ENCODE measurements at places on chromosomes 3 and 15. TPM values are rescaled to one million over a fixed set of nuclear protein-coding genes. Genes with fewer than 3 reads are reported as not detected.

- no peak for DNase-seq
Measured at GRCh38 chr3:31028766-31029165, 134.3 kb upstream of the GADL1 start.

DNA sequence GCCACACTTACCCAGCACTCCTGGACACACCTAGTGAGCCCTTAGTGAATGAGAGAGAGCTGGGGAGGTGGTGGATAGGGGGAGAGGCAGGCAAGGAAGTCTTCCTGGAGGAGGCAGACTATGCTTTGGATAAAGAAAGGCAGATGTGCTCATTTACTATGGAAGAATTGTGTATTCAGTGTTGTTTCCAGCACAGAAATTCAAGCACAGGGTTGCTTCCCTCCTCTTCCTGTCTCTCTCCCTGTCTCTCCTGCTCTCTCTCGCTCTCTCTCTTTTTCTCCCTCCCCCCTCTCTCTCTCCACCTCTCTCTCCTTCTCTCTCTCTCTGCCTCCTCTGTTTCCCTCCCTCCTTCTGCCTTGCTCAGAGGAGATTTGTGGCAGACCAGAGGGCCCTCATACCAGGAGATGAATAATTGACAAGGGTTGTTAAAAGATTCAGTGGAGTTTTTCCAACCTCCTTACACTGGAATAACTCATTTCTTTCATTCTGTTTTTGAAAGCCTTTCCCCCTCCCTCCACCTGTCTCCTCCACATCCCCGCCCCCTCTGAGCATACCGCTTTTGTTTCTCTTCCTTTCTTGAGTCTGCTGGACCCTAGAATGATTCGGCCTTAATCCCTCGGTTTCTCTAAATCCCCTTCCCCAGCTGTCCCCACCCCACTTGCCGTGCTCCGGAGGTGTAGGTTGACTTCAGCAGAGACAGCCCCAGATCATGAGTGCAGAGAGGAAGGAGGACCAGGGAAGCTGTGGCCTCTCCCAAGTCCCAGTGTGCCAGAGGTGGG, 65.6 kb downstream of the CCDC33 start:
- no peak for DNase-seq

DNA sequence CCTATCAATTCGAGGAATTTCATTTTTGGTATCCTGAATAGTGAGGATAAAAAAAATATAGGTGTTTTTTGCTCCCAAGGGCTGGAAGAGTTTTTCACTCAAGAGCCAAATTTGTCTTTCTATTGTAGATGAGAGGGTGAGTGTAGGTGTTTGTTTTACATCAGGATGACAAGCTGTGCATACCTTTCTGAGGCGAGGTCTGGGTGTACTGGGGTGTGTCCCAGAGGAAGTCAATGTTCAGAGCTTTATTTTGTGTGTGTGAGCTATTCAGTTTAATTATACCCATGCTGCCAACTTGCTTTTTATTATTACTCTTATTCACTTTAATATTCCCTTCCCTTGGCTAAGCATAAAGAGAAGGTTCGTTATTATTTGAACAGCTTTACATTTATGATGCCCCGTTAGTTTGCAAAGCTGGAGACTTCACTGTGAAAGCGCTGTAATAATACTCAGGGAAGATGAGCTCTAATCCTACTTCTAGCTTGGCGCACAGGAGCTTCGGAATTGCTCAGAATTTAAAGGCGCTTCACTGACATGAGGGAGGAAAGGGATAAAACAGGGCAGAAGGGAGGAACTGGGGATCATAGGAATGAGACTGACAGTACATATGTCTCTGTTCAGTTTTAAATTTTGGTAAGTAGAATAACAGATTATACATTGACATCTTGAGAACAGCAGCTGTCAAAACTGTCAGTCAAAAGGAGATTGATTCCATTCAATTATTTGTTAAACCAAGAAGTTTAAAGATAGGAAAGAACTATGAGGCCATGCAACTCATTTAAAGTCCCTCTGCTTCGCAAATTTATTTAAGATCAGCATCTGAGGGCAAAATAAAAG, 117.7 kb upstream of the TP63 start:
- no peak for DNase-seq

Gene TM6SF1
- polyA plus RNA-seq = 3.4 TPM

DNA sequence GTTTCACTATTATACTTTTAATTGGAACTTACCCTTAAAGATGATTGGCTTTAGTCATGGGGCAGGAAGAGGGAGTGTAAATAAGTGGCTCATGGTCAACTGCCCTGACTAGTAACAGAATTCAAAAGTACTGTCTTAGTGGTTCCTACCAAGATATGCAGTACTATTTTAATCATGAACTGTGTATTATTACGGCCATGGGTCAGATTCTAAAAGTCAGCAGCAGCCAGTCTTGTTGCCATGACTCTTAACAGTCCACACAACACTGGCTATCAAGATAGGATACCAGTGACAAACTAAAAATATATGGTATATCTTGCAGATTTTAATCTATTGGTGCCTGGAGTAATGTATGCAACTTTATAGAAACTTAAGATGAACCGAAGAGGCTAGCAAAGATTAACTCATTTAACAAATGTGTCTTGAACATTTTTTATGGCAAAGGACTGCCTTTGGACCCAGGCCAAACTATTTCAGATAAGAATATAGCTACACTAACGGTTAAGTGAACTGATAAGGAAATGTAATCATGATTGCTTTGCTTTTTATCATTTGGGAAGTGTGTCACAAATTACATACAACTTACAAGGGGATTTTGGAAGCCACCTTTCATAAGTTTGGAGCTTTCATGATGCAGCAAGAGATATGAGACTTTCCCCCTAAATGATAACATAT, 163.7 kb downstream of the TCF12 start:
- DNase-seq = no peak

Gene ZCWPW2
- 1.6 TPM for polyA plus RNA-seq

Gene MEF2A
- 25.5 TPM for polyA plus RNA-seq

GRCh38 chr3:46383211-46383950, 12.6 kb downstream of the CCR5 start:
- DNase-seq = no peak

DNA sequence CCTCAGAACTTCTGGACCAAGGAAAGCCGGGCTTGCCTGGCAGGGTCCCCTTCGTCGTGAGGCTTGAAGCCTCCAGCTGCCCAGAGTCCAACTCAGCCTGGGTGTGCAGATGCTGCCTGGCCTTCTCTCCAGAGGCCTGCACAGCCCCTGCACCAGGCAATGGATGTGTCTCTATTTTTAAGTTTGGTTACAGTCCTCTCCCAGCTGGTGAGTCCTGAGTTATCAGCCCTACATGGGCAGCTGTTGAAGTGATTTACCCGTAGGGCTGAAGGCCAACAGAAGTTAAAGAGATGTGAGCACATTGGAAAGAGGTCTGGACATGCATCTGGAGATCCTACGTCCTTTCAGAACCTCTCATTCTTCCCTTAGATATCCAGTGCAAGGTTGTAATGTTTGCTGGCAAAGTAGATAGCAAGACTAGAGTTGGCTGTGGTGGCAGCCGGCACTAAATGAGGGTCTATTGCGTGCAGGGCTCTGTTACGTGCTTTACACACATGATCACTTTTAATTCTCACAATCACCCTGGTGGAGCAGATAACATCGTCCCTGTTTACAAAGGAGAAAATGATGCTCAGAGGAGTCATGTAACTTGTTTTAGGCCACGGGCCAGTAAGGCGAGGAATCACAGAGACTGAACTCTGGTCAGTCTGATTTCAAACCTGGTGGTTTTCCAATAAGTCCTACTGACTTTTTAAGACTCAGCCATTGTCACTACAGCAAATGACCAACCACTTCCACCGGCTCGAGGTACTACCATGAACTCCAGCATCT, 9.9 kb downstream of the FYCO1 start:
- no peak for DNase-seq

DNA sequence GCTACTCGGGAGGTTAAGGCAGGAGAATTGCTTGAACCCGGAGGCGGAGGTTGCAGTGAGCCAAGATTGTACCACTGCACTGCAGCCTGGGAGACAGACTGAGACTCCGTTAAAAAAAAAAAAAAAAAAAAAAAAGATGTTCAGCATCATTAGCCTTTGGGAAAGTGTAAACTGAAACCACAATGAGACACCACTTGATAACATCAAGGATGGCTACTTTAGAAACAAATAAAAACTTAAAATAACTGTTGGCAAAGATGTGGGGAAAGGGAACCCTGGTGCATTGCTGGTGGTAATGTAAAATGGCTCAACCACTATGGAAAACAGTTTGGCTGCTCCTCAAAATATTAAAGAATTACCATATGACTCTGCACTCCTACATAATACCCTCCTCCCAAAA, 1.9 kb downstream of the LEO1 start:
- DNase-seq = no peak

DNA sequence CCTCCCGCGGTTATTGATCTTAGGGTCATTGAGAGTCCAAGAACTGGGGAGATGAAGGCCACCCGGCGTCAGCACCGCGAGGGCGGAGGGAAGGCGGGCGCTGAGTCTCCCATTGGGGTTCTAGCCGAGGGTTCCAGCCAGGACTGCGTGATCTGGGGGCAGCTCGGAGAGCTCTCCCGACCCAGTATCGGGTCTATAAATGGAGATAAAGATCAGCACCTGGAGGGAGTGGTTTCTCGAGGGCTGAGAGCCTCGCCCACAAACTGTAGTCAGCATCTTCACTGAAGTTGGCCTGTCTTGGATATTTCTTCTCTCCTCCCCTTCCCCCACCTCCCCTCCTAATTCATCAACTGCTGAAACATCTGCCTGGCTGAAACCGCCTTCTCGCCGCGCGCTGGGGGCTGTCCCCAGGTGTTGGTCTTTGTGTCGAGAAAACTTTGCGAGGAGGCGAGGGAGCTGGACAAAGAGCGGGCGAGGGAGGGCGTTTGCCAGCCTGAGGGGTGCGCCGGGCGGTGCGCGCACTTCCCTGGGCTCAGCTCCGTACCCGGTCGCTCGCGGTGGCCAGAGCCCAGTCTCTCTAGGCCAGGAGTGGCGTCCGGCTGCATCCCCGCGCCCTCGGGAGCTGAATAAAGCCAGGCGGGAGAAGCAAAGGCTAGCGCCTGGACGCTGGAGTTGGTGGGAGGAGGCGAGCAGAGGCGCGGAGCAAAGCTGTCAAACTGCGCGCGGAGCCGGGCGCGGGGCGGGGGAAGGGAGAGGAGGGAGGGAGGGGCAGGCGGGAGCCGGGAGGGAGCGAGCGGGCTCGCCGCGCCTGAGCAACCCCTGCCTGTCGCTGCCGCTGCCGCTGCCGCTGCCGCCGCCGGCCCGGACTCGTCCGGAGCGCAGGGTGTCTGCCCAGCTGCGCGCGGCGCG, at the start of gene ST8SIA2:
Gene ST8SIA2 (plus strand): TSS at position 811 of the 909 bp plus-strand sequence. CDS start 184 bp downstream, outside the sequence.
- no peak for DNase-seq

Gene SLC6A1
- polyA plus RNA-seq = 3.3 TPM

DNA sequence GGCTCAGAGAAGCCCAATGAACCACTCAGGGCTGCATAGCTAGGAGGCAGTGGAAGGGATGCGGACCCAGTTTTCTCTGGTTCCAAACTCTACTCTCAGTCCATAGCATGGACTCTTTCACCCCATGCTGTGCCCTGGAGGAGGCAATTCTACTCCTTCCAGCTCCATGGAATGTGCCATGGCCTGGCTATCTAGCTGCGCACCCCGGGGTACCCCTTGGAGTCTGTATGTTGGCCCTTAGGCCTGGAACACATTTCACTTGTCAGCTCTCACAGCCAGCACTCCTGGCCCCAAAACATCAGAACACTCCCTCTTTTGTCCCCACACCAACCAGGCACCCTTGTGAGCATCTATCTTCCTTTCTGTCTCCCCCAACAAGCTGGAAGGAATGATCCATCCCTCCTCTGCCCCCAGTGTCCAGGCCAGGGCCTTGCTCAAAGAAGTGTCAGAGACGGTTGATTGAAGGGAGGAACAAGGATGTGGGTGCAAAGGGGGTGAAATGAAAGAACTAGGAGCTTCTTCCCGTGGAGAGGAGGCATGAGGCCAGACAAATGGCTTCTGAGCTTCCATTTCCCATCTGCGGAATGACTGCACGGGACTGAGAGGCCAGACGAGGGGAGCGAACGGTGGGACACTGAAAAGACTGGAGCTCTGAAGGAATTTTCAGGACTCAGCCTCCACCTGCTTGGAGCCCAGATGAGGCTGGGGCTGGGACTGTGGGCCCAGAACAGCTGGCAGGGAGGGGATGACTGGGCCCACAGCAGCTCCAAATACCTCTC, 2.8 kb downstream of the PRSS50 start:
- DNase-seq = no peak

DNA sequence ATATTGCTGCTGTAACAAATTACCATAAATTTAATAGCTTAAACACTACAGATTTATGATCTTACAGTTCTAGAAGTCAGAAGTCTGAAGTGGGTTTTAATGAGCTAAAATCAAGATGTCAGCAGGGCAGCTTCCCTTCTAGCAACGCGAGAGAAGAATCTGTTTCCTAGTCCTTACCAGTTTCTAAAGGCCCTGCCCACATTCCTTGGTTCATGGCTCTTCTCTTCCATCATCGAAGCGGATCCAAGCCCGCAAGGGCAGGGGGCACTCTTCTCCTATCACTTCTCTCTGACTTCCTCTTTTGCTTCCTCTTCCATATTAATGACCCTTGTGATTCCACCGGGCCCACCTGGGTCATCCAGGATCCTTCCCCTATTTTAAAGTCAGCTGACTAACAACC, 16.1 kb downstream of the MINDY4B start:
- DNase-seq = no peak

DNA sequence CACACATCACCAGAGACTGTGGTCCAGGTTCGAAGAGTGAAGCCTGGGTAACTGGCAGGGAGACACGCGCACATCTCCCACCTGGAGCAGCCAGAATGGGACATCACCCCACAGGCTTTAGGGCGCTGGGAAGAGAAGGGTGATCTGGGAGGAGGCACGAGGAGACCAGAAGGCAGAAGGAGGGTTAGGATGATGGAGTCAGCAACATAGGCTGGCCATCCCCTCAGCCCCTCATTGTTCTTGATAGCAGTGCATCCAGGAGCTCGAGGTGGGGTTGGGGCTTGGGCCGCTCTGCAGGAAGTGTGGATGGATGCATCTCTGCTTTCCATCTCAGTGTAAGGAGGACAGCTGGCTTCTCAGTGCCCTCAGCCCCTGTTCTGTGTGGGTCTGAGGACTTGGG, 15.2 kb downstream of the PLA2G4F start:
- no peak for DNase-seq

DNA sequence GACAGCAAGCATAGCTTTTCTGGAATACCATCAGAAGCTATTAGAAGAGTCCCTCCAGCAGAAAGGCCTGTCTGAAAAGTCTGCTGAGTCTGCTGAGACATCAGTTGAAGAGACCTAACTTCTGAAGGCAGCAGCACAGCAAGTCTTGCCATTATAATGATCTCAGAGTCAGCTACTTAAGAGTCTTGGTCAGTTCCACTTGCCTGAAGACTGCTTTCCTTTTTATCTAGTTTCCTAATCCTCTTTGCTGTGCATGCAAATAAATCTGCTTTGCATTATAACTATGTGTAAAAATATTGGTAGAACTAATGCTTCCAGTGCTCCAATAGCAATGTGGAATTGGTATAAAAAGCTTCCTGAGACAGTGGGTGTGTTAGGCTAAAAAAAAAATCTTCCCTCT, 34.9 kb upstream of the CPOX start:
- DNase-seq = no peak

DNA sequence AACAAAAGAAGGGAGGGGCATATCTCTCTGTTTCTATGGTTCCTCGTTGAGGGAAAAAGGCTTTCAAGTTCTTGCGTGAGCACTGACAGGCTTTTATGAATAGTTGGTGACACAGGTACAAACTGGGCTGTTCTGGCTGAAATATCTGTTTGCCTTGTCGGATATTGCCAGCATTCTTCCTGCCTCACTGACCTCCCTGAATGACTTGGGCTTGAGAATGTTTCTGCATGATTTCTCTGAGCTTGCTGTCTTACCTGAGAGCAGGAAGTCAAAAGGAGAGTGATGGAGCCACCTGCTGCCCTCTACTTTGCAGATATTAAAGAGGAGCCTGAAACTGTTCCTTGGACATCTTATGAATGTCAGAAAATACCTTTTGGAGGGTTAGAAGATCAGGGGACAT, 4.8 kb downstream of the GCNT3 start:
- no peak for DNase-seq

- DNase-seq = no peak
Measured at GRCh38 chr15:67092752-67093503, 27.5 kb downstream of the SMAD3 start.

All from ovary (tissue), 10 donors.